PC-9 (cell line): ENCODE measurements at places on chromosomes 6 and 20. TPM values are rescaled to one million over a fixed set of nuclear protein-coding genes. Genes with fewer than 3 reads are reported as not detected.

Gene MAP7
- total RNA-seq, result 27.5 and 33.7 TPM in 2 replicates

Gene SEMG1
- not detected in 2 replicates for total RNA-seq

GRCh38 chr6:16104624-16105433, 24.1 kb upstream of the MYLIP start:
- DNase-seq, result no peak
- H3K27ac ChIP-seq, result no peak overlapping the region
- H3K4me1 ChIP-seq, result no peaks in the 10 kb centered on the region
- peaks cover 20% of the 10 kb centered on the region for H3K27me3 ChIP-seq
- no peaks in the 10 kb centered on the region for H3K36me3 ChIP-seq

GRCh38 chr6:26026833-26027490, 60.3 kb upstream of the HFE start:
- H3K4me1 ChIP-seq, result peaks cover 57% of the 10 kb centered on the region
- DNase-seq, result peak; percentile 95
- H3K36me3 ChIP-seq, result no peaks in the 10 kb centered on the region
- H3K27me3 ChIP-seq, result no peaks in the 10 kb centered on the region
- peak overlapping the region; percentile 98 for H3K27ac ChIP-seq

GRCh38 chr20:23160536-23161243, 74.6 kb upstream of the CD93 start:
- H3K27ac ChIP-seq, result peak overlapping the region; percentile 20; the same call in 1 of the 2 replicates
- H3K27me3 ChIP-seq, result no peaks in the 10 kb centered on the region
- DNase-seq, result no peak
- no peak overlapping the region for H3K4me3 ChIP-seq
- H3K4me1 ChIP-seq, result peaks cover 47% of the 10 kb centered on the region

DNA sequence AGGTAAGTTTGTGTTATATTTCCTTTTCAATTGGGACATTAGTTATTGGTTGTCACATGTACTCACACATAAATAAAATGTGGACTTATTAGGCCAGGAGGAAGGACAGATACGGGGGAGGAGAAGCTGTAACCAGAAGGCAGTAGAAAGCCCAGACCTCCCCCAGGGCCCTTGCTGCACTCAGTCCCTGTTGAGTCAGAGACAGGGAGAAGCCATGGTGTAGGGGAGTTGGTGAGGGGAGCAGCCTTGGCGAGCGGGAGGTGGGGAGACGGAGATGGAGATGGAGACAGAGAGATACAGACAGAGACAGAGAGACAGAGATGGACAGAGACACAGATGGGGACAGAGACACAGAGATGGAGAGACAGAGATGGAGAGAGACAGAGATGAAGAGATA, 263.2 kb downstream of the DLL1 start:
- no peaks in the 10 kb centered on the region for H3K4me1 ChIP-seq
- H3K36me3 ChIP-seq, result no peaks in the 10 kb centered on the region
- H3K27ac ChIP-seq, result no peak overlapping the region
- peaks cover 40% of the 10 kb centered on the region for H3K27me3 ChIP-seq
- H3K4me3 ChIP-seq, result no peak overlapping the region
- no peak for DNase-seq

- no peaks in the 10 kb centered on the region for H3K36me3 ChIP-seq
- H3K27ac ChIP-seq, result no peak overlapping the region
- no peak for DNase-seq
- H3K27me3 ChIP-seq, result no peaks in the 10 kb centered on the region
These were observed 30.1 kb downstream of the OR2B6 start for GRCh38 chr6:27986928-27987725.

DNA sequence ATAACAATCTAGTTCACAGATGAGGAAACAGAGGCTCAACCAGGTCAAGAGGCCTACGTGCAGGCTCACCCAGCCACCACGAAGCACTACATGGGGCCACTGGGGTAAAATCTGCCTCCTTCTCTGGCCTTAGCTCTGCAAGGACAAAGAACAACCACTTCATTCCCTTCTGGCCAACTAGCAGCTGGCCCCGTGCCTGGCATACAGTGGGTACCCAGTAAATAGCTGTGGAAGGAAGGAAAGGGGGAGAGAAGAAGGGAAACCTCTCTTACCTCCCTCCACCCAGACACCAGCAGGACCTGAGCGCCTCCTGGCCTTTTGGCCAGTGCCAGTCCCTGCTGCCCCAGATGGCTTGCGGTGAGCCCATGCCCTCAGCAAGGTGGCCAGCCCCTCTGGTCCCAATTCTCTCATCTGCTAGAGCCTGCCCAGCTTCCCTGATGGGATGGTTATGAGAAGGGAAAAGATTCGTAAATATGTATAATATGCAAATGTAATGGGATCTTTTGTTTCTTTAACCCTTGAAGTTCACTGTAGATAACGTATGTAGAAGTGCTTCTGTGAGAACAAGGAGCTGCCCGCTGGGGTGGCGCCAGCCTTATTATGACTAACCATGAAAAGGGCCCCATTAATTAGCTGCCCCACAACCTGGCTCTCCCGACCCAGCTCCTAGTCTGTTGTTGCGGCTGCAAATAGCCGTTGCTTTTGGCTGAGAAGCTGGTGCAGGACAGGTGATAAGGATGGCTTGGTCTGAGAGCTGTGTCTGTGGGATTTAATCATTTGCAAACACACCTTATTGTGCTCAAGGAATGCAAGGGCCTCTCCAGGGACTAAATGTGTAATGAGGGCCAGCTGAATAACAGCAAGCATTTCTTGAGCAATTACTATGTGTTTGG, 62.0 kb downstream of the DLGAP4 start:
- no peak overlapping the region for H3K27ac ChIP-seq
- peaks cover 39% of the 10 kb centered on the region for H3K27me3 ChIP-seq
- no peaks in the 10 kb centered on the region for H3K4me1 ChIP-seq
- no peak overlapping the region for H3K4me3 ChIP-seq

DNA sequence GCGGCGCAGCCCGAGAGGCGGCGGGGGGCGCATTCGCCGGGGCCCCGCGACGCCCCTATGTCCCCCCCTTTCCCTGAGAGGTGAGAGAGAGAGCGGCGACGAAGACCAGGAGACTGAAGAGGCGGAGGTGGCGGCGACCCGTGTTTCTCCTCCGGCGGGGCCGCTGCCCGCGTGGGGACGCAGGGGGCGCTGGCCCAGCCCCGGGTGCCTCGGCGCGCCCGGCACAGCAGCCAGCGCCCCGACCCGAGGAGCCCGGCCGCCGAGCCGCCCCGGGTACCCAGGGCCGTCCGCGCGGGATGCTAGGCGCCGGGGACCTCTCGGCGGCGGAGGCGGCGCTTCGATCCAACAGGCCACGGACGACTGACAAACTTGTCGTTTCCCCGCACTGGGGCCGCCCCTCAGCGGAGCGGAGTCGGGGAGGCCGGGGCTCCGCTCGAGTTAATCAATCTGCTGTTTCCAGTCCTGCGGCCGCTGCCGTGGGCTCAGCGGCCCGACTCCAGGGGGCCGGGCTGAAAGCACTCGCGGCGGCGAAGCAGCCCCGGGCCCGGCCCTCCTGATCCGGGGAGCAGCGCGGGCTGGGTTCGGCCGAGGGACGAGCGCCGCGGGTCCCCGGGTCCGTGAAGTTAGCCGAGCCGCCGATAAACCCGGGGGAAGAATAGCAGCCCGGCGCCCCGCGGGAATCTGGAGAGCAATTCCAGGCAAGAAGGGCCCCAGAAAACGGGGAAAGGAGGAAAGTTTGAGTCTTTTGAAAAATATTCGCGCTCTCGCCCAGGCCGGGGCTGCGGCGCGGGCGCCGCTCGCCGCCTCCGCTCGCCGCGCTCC, 631 bp downstream of the MDGA1 start:
- no peaks in the 10 kb centered on the region; the same call in 1 of the 2 replicates for H3K4me1 ChIP-seq
- DNase-seq, result no peak
- peak overlapping the region; percentile 77 for H3K4me3 ChIP-seq
- no peak overlapping the region for H3K27ac ChIP-seq
- H3K27me3 ChIP-seq, result peaks cover 42% of the 10 kb centered on the region

DNA sequence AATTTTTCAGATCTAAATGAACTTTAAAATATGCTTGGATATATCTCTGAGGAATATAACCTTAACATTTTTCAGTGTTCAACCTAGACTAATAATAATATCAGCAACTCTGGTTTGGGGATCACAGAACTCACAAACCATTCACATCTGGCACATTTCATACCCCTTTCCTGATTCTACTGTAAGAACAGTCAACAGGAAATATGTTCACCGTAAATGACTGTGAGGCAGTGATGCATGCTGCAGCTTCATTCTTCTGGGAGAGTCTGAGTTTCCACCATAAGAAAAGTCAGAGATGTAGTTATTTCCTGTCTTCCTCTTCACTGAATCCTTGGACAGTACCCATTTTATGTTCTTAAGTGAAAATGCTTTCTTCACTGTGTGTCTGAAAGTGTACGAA, 134.2 kb upstream of the IFNGR1 start:
- H3K27me3 ChIP-seq, result no peaks in the 10 kb centered on the region
- H3K4me1 ChIP-seq, result no peaks in the 10 kb centered on the region
- no peak for DNase-seq
- no peaks in the 10 kb centered on the region for H3K36me3 ChIP-seq

DNA sequence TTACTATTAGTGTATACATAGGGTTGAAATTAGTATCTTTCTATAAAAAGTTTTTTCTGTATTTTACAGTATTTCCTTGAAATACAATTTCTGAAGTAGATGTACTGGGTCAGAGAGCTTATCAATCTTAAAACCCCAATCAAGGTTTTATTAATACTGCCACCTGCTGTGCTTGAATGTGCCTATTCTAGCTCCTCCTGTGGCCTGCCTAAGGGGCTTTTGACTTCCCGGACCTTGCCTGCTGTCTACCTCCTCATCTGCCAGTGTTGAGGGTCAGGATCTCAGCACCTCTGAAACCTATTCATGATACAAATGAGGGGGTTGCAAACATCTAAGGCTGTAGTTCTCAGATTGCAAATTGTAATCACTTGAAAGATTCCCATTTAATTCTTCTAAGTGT, 9.2 kb downstream of the PACRG start:
- no peaks in the 10 kb centered on the region; the same call in 1 of the 2 replicates for H3K27me3 ChIP-seq
- no peak for DNase-seq
- H3K4me1 ChIP-seq, result no peaks in the 10 kb centered on the region
- H3K36me3 ChIP-seq, result no peaks in the 10 kb centered on the region
